ENCODE measurements at places on chromosomes 11 and 22. TPM values are rescaled to one million over a fixed set of nuclear protein-coding genes. Genes with fewer than 3 reads are reported as not detected.

The LDHAL6A gene
- total RNA-seq: not detected

The CHRM4 gene
- total RNA-seq: not detected

The CCDC81 gene
- total RNA-seq: 0.83 TPM

The CEP57 gene
- 123 TPM for total RNA-seq

The TMEM45B gene
- total RNA-seq: 0.49 TPM

The TFIP11 gene
- total RNA-seq: 37.4 TPM

The APOL1 gene
- total RNA-seq: 13.8 TPM

The KCNQ1 gene
- 9.5 TPM for total RNA-seq

The ACCS gene
- 7.1 TPM for total RNA-seq

The SCGB1C1 gene
- total RNA-seq: not detected

The ADSL gene
- 160 TPM for total RNA-seq

The UPK3A gene
- not detected for total RNA-seq

The IL10RA gene
- 80.9 TPM for total RNA-seq

The YAP1 gene
- not detected for total RNA-seq

The MB gene
- not detected for total RNA-seq

The NAALADL1 gene
- total RNA-seq: 7.6 TPM

The ACTN3 gene
- total RNA-seq: 0.14 TPM

The GNAZ gene
- 0.56 TPM for total RNA-seq

The RASSF10 gene
- total RNA-seq: not detected

The ZNRF3 gene
- total RNA-seq: 2.0 TPM

The FOLR1 gene
- not detected for total RNA-seq

The GGTLC3 gene
- not detected for total RNA-seq

The ART1 gene
- total RNA-seq: not detected

The SCN4B gene
- 0.72 TPM for total RNA-seq

The TIGD3 gene
- total RNA-seq: 1.4 TPM

The ADAMTS15 gene
- total RNA-seq: not detected

The ENTHD1 gene
- total RNA-seq: 0.34 TPM
